ENCODE measurements at places on chromosomes 3 and 15. TPM values are rescaled to one million over a fixed set of nuclear protein-coding genes. Genes with fewer than 3 reads are reported as not detected.

DNA sequence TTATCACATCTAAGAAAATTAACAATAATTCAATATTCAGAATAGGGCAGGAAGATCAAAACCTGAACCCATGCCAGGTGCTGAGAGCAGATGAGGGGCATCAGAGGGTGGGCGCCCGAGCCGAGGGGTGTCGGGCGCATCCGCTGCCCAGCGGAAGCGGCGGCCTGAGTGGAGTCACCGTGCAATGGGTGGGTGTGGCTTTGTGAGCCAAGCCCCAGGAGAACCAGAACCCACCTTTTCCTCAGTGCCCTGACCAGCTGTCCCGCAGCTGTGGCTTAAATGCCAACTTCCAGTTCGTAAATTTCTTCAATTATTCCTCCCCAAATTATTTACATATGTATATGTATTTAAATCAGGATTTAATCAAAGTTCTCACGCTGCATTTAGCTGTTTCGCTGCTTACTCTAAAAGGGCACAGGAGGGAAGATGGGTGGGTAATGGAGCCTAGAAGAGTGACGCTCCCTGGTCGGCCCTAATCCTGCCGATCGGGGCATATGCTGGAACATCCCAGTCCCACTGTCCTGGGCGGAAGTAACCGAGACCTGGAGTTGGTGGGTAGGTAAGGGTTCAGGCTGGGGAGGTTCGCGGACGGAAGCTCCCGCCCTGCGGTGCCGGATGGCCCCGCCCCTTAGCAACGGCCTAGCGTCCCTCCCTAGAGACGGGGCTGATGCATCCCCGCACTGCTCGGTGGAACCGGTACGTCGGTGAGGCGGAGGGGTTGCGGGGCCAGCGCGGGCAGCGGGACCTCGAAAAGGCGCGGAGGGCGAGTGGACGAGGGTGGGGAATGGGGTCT lies 1.3 kb downstream of the DNAH1 start:
- H3K36me3 ChIP-seq, result no peaks in the 10 kb centered on the region
- peak overlapping the region; percentile 37 for H3K4me3 ChIP-seq
- DNase-seq, result peak; percentile 83

- H3K27me3 ChIP-seq, result no peaks in the 10 kb centered on the region
- peaks cover under 1% of the 10 kb centered on the region for H3K36me3 ChIP-seq
- DNase-seq, result peak; percentile 90
Measured at GRCh38 chr15:64651601-64652191, 123.7 kb downstream of the RBPMS2 start.

Gene TNNC1
- total RNA-seq, result 5.5 TPM

DNA sequence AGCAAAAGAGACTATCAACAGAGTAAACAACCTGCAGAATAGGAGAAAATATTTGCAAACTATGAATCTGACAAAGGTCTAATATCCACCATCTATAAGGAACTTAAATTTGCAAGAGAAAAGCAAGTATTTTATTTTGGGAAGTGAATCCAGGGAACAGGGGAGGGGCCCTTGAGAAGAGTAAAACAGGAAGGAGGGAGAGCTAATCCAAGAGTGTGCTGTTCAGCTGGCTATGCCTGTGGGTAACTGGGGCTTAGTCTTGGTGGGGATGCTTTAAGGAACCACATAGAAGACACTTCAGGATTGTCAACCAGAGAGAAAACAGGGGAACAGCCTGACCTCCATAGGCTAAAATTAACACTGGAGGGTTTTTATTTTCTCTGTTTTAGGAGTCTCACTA lies 3.9 kb upstream of the HHLA2 start:
- peak overlapping the region; percentile 49 for H3K27ac ChIP-seq
- no peak for DNase-seq
- H3K27me3 ChIP-seq, result no peaks in the 10 kb centered on the region
- H3K36me3 ChIP-seq, result no peaks in the 10 kb centered on the region
- H3K4me1 ChIP-seq, result peaks cover 16% of the 10 kb centered on the region

GRCh38 chr3:160576621-160577020 lies 11.2 kb upstream of the KPNA4 start:
- peaks cover 2% of the 10 kb centered on the region for H3K27me3 ChIP-seq
- H3K4me3 ChIP-seq, result no peak overlapping the region

GRCh38 chr15:33132722-33133345 lies 61.7 kb downstream of the FMN1 start:
- no peaks in the 10 kb centered on the region for H3K36me3 ChIP-seq
- no peak for DNase-seq
- H3K4me3 ChIP-seq, result no peak overlapping the region
- H3K27ac ChIP-seq, result no peak overlapping the region
- peaks cover 15% of the 10 kb centered on the region for H3K4me1 ChIP-seq

DNA sequence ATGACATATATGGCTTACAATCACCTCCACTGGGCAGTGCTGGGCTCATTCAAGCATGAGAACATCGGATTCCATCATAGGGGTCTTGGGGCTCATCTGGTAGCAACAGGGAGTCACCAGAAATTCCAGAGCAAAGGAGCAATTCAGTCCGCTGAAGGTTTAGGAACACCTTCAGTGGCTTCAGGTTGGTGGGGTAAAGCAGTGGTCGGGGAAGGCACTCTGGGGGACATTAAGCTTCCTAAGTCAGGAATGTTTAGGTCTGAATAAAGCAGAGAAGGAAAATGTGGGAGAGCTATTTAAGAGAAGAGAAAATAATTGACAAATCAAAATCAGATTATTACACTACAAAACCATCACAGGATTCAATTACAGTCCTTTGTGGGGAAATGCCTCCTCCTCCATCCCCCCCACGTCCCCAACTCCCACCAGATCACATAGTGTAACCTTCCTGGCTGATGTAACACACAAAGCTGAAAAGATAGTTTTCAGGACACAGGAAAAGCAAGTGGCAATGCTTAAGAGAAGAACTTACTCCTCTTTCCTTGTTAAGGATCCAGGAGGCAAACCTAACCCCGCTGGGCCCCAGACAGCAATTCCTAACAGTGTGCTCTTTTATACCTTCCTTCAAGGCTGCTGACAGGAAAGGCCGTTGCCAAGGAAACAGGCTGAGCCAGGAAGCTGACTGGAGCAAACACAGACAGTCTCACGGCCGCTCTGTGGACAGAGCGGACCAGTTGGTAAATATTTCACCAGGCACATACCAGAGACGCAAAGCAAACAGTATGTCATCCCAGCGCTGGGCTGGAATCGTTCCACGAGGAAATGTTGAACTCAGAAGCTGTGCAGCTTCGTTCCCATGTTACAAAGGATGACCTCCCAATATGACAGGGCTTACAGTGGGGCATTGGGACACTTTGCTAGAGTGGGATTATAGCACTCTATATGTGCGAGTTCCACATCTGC lies 57.5 kb upstream of the LMCD1 start:
- H3K27me3 ChIP-seq, result no peaks in the 10 kb centered on the region
- peak overlapping the region; percentile 24 for H3K27ac ChIP-seq
- no peak for DNase-seq
- peaks cover 6% of the 10 kb centered on the region for H3K4me1 ChIP-seq

DNA sequence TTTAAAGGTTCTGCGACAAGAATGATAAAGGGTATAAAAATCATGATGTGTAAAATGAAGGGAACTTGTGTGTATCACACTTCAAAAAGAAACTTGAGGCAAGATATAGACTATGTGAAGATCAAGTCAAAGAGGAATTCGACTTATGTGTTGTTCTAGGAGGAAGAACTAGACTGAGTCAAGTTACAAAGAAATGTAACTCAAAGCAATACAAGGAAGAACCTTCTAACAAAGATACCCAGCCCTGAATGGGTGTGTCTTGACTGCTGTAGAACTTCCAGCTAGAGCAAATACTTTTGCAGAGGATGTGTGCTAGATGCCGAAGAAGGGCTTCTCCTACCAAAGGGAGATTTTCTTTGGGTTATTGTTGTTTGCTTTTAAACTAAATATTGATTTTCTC lies 2.4 kb downstream of the SLC49A4 start:
- DNase-seq, result no peak
- H3K27me3 ChIP-seq, result no peaks in the 10 kb centered on the region
- H3K4me3 ChIP-seq, result no peak overlapping the region

Gene SH3BP5
- total RNA-seq, result 29.1 TPM

Gene CHSY1
- 13.1 TPM for total RNA-seq

DNA sequence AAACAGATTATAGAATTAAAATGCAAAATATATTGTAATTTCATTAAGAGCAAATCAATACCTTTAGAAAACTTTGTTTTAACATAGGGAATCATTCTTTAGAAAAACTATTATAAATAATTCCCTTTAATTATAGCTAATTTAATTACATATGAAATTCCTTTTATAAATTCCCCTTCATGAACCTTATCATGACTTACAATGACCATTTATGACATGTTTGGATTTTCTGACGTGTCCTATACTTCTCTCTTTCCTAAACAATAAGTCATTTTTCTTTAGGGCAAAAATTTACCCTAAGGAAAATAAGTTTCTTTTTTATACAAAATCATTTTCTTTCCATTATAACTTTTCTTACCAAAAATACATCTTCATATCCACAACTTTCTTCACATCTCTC lies 37.8 kb downstream of the PRR20G start:
- H3K36me3 ChIP-seq, result no peaks in the 10 kb centered on the region
- DNase-seq, result no peak
- no peaks in the 10 kb centered on the region for H3K4me1 ChIP-seq
- no peak overlapping the region for H3K27ac ChIP-seq
- H3K27me3 ChIP-seq, result no peaks in the 10 kb centered on the region

Gene C15orf61
- total RNA-seq, result 2.5 TPM

DNA sequence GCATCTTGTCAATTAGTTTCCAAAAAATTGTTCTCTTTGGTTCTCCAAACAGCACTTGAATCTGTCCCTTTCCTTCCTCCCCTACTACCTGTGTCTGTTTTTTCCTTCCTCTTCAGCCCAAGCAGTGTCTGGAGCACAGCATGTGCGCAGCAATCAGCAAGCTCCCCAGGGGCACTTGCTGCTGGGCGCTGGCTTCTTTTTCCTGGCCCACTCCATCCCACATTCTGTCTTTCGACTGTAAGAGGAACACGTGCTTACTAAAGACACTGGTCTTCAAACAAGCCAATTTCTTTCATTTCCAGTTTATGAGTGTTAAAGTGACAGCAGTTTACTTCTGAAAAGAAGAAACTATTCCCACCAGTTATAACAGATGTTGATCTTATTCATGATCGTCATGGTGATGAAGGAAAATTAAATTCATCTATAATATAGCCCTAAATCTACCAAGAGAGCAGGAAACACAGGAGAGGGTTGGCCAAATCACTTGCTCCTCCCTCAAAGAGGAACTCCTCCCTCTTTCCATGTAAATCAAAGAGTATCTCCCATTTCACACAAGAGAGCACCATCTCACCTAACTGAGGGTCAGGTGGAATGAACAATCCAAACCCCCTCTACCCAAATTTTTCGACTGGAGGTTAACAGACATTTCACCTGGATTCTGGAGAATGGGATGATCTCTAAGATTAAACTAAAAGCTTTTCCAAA lies 115.4 kb downstream of the IGF2BP2 start:
- no peaks in the 10 kb centered on the region for H3K27me3 ChIP-seq
- no peaks in the 10 kb centered on the region for H3K4me1 ChIP-seq
- H3K36me3 ChIP-seq, result no peaks in the 10 kb centered on the region
- no peak overlapping the region for H3K4me3 ChIP-seq
- DNase-seq, result no peak
